ENCODE measurements at places on chromosomes 5 and 9.
A peak's percentile ranks its signal among the peaks of the same experiment; 100 is the strongest.

GRCh38 chr5:145925803-145926202 lies 10.6 kb upstream of the SH3RF2 start:
- DNase-seq, result no peak

DNA sequence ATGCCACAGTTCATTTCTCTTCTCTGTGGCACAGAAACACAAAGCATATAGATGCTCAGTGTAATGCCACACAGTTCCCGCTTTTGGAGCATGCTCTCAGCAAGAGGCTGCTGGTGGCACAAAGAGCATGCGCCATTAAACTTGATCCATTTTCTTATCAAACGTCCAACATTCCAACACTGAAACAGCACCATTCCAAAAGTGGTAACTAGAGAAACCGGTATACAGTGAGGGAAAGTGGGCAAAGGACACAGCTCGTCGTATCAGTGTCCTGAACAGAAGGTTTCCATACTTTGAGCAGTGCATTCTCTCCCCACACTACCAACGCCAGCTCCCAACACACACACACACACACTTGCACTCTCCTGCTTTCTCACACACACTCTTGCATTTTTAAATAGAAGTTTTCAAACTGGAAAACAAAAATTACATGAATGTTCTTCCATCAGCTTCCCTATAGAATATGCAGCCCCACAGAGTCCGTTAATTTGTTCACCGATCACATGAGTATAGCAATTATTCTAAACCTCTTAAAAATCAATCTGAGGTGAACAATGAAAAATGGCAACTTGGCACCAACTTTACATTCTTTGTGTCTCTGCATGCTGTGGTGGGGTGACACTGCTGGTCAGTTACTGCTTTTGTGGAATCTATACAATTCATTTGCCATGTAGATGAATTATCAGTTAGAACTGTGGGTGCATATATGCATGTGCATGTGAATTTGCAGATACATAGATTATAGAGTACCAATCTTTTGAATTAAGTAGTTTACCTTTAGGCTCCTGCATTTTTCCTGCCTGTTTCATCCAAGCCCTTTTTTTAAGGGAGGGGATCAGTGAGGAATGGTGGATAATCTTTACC lies 5.7 kb downstream of the NFIB start:
- no peak for DNase-seq

- DNase-seq, result peak; percentile 82
Observed at GRCh38 chr5:93622240-93622885, 39.3 kb downstream of the NR2F1 start.

DNA sequence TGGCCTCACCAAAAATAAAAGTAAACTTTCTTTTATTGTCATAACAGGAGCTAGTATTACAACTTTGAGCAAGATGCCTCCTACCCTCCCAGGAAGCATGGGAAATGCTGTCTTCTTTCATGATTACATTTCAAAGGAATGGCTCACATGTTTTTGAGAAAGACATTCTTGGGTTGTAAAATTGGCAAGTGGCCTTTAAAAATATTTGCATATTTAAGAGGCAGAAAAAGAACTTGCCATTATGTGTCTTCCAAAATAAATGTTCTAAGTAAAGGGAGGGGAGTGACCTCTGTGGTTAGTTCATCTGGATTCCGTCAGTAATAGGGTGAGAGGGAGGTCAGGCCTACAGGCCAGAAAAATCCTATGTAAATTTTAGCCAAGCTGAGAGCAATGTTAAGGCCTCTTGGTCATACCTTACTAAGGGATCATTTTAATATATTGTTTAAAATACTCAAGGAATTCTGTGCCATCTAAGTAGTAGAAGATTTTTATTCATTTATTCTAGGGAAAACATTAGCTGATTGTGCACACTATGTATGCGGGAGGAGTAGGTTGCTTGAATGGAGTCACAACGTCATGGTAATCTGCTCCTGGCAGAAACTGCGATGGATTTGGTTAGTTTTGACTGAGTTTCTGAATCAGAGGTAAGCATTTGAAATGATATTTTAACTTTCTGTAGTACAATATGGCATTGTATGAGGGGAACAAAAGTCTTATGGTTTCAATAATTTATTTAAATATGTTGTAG lies 1485.7 kb upstream of the CDH9 start:
- DNase-seq, result no peak

GRCh38 chr5:113240951-113241726 lies 193.7 kb downstream of the TSSK1B start:
- no peak for DNase-seq

- no peak for DNase-seq
Observed at GRCh38 chr9:113409883-113410206, 630 bp downstream of the POLE3 start.

GRCh38 chr5:180646289-180646962 lies 3.0 kb downstream of the FLT4 start:
- no peak for DNase-seq

GRCh38 chr9:124409410-124409809 lies 5.8 kb downstream of the PSMB7 start:
- DNase-seq, result no peak

DNA sequence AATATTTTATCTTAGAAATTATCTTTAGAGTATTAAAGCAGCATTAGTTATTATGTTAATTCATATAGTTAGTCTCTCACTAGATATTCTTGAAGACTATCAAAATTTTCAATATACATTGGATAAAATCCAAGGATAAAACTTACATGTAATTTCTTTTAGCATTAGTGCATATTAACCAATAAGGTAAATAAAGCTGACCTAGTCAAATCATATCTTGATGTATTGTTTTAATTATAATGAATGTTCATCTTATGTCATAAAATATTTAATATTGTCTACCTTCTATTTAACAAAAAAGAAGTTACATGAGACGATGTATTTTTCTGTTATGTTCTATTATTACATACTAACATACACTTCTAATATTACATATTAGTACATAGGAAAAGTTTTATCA lies 301.7 kb upstream of the DAB2 start:
- no peak for DNase-seq

DNA sequence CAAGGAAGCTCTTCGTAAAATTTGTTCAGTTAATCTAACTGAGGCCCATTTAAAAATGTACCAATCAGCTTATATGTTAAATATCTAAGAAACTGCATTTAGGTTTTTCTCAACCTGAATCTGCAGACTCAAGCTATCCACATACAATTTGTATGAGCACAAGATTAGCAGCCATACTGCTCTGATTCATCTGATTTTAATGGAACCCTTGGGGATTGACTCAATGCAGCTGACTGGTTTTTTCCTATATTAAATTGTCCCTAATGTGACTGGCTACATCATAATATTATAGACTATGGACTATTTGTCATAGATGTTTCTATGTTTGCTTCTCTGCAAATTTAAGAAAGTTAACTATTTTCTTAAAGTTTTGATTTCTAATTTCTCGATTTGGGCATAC lies 451.0 kb upstream of the TUSC1 start:
- no peak for DNase-seq

DNA sequence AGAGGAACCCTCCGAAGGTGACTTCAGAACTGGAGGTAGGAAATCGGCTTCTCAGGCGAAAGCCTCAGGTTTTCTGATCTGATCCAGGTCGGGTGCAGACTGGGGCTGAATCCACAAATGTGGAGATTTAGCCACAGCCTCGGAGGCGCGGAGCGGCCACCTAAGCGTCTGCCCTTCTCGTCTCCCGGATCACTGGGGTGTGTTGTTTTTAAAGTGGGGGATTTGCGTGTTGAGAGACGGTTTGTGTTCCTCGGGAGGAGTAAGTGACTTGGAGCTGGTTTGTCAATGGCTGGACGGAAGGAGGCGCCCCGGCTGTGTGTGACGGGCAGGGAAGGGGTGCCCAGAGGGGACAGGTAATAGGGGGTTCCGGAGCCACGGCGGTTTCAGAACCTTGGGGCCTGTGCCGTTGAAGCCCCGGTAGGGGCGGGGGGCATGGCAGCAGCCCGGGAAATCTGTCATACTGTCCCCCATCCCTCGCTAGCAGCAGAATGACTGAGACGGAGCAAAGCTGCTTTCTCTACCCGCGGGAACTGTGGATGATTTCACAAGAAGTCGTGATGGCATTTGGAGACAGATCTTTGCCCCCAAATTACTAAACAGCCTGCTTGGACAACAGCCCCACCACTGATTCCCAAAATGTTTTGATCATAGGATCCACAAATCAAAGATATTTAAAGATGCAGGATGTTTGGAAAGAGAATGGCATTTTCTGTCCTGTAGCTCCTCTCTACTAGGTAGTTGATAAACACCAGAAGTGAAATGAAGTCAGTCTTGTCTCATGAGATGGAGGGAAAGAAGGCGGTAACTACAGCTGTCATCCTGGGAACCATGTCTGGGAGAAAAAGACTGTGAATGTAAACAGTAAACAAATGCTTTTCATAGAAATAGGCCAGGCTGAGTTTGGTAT lies 216.5 kb downstream of the PDZD2 start:
- no peak for DNase-seq

DNA sequence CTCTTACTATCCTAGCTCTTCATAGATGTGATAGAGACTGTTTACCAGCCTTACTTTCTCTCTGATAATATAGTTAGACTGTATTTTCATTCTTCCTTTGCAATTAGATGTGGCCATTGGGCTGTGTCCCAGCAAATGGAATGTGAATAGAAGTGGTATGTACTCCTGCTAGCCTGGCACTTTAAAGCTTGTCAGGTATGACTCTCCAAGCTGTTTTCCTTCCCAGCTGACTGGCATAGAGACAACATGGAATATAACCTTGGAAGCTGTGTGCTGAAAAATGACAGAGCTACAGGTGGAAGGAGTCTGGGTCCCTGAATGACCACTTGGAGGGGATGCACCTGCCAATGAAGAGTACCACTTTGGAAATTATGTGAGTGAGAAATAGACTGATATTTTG lies 116.2 kb downstream of the DIRAS2 start:
- DNase-seq, result peak; percentile 26

- DNase-seq, result no peak
Observed at GRCh38 chr5:60066502-60066901, 173.0 kb upstream of the PDE4D start.

GRCh38 chr5:16283791-16284190 lies 104.2 kb upstream of the MARCHF11 start:
- DNase-seq, result no peak

GRCh38 chr5:87156631-87157030 lies 111.1 kb upstream of the RASA1 start:
- DNase-seq, result no peak

DNA sequence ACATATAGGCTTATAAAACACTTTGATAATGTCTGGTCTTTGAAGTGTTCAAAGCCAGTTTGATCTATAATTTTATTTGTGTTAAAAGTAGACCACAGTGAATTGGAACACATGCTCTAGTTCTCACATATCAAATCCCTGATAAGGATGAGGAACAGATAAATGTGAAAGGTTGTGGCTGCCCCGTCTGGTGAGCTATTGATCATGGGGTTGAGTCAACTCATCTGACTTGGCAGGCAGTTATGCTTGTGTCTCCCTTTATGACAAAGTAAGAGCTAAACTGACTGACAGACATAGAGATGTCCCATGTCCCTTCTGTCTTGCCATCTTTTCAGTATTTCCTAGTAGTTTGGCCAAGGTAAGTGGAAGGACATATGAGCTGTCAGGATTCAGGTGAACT lies 2.9 kb upstream of the ERMP1 start:
- no peak for DNase-seq

- DNase-seq, result no peak
Observed at GRCh38 chr9:128614728-128615127, 41.9 kb downstream of the DYNC2I2 start.

DNA sequence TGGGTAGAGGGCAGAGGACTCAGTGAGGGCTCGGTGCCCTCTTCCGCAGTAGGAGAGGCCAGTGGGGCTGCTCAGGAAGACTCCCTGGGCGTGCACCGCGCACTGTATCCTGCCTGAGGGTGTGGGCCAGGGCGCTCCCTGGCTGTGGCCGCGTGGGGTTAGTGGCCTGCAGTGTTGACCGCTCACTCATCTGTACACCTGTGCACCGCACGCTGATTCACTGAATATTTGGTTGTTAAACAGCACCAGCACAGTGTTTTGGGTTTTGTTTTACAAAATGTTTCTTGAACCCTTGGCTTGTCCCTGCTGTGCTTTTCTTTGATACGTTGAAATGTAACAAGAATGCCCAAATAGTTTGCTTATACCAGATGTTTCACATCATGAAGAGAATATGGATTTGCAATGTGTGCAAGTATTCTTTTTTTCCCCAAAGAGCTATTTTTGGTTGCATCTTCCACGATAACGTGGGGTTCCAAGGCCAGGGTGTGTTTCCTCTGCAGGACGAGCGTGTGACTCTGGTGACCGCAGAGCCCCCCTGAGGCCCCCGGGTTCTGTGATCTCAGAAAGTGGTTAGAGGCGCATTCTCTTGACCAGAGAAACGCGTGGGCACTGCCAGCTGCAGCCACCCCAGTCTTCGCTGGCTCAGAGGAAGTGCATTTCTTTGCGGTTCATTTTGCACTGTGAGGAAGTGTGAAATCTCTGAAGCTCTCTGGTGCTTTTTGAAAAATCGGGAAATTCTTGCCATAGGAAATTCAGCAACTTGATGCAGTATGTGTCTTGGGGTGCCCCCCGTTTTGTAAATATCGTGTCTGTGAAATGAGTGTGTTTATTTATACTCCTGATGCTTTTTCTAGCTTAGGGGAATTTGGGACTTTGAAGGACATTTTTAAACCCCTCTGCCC lies 46.9 kb downstream of the AHRR start:
- DNase-seq, result no peak

DNA sequence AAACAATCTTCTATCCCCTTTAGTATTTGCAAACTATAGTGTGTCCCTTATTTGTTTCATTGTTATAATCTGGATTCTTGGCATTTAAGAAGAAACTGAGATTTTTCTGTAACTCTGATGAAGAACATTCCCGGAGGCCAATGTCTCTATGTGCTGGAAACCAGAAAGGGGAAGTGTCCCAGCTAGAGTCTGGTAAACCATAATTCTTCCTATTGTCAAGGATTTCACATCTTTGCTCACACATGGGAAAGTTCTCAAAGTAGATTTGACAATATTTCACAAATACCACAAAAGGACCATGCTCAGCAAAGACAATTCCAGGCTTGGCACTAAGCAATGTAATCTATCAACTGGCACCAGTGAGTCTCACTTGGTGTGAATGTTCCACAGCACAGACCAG lies 146.8 kb downstream of the MUSK start:
- no peak for DNase-seq

- DNase-seq, result peak; percentile 41
Observed at GRCh38 chr5:72314571-72315172, 5.4 kb downstream of the MRPS27 start.

DNA sequence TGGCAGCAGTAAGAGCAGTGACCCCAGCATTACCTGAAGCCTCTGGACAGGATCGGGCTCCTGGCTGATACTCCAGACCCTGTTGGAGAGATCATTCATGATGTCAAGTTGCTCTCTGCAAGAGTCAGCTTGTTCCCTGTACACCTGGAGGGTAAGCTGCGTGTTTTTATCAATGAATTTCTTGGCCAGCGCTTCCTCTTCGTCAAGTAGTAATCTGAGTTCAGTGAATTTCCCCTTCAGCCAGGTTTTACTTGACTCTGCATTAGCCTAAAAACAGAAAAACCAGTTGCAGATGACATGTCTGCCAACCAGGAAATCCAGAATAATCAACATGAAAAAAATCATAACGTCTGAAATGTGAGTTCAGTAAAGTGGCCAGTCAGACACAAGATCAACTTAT lies 19.1 kb downstream of the TRIM14 start:
- DNase-seq, result peak; percentile 92
